Stimulated activated CD4-positive, alpha-beta T cell treated with anti-CD3 and anti-CD28 coated beads, Interleukin-12 subunit alpha, Interleukin-12 subunit beta, amount 100 ng/mL, for 4 hours (primary cell): ENCODE measurements at places on chromosomes 5 and 9.

DNA sequence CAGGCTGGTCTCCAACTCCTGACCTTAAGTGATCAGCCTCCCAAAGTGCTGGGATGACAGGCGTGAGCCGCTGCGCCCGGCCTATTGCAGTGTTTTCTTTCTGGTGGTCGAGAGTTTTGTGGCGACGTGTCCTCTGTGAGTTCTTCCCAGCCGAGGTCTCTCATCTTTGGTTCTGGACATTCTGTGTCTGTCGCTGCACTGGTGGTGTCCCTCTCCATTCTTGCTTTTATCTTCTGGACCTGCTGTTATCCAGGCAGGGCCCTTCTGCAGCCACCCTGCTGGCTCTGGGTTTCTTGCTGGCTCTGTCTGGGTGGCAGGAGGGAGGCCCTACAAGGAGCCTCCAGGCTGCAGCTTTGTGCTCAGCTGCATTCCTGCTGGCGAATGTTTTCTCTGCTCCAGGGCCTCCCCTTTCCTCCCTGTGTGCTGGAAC lies 49.1 kb upstream of the EXOC3 start:
- DNase-seq = no peak

- no peak for DNase-seq
Observed at GRCh38 chr5:153496835-153497234, 6.4 kb downstream of the GRIA1 start.

- DNase-seq = no peak
Observed at GRCh38 chr9:3862561-3862960, 336.8 kb upstream of the RFX3 start.

GRCh38 chr5:120677481-120677880 lies 213.4 kb downstream of the PRR16 start:
- DNase-seq = no peak

GRCh38 chr9:78549711-78550110 lies 252.8 kb downstream of the PSAT1 start:
- no peak for DNase-seq

DNA sequence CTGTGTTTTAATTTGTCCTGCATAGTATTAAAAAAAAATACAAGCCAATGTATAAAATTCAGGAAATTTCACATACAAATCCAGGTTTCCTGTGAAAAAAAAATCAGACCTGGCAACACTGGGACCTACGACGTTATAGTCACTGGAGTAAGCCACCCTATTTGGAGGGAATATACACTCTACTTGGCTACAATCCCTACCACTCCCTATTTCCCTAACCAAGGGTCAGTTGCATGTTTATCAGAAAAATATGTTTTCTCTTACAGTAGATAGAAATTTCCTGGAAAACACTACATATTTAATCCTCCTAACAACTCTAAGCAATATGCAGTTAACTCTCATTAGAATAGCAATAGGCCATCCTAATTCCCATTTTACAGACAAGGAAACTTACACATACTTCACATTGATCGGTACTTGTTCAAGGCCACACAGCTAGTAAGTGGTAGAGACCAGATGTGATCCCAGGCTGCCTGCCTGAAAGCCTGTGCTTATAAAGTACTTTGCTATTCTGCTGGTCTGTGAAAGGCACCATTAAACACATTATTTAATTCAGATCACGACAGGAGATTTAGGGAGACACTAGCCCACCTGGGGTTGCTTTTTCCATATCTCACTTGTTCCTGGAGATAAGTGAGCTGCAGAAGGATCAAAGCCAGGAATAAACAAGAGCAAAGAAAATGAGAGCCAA lies 70.8 kb downstream of the MFAP3 start:
- DNase-seq = no peak
